ENCODE measurements at places on chromosomes 4 and X.

GRCh38 chr4:150322646-150323045 is 244.4 kb downstream of the DCLK2 start:
- DNase-seq: no peak

GRCh38 chr4:169404960-169405359 is 134.2 kb upstream of the SH3RF1 start:
- no peak for DNase-seq

DNA sequence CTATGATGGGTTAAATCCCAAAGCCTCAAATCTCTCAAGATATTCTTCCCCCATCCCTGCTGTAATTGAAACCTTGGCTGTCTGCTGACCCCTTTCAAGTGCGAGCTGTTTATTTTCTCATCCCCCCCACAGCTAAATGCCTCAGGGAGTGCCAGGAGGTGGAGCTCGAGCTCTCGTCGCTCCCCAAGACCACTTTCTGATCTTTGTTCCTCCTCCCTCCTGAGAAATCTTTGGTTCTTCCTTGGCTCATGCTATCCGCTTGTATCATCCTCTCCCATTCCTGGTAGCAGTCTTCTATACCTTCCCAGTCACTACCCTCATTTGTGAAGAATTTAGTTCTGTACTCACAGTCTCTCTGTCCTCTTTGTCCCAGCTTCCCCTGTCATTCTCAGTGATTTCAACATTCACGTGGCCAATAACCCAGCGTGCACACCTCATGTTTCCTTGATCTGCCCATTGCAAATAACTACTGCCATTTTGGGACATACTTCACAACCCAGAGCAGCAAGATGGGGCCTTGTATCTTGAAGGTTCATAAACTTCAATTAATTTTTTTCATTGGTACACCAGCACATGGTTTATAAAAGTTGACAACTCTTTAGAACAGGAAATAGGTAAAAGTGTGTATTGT is 9.2 kb upstream of the SLC25A43 start:
- no peak for DNase-seq

DNA sequence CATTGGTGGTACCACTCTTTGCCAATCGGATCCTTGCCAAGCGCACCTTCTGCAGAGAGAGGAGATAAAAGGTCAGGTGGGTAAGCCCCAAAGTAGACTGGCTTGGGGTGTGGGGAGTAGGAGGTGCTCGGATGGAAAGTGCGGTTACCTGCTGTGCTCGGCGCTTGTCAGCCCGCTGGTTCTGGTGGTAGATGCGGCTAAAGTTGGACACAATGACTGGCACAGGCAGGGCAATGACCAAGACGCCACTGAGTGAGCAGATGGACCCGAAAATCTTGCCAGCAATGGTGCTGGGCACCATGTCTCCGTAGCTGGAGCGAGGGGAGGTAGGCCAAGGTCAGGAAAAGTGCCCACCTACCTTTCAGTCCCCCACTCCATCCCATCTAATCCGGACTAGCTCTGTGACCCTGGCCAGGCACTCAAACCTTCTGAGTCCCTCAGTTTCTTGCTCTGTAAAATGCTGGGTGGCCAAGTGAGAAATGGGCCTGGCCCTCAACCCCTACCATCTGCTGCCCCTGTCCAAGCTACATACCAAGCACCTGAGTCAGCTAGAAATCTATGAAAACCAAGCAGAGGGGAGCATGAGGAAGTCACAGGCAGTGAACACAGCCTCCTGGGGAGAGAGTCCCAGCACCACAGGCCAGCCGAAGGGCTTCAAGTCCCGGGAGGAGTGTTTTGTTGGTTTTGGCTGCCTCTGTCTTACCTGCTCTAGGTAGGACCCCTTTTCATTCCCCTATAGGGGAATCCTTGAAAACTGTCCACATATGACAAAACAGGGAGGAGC is 4.7 kb downstream of the KCND1 start:
- DNase-seq: no peak

DNA sequence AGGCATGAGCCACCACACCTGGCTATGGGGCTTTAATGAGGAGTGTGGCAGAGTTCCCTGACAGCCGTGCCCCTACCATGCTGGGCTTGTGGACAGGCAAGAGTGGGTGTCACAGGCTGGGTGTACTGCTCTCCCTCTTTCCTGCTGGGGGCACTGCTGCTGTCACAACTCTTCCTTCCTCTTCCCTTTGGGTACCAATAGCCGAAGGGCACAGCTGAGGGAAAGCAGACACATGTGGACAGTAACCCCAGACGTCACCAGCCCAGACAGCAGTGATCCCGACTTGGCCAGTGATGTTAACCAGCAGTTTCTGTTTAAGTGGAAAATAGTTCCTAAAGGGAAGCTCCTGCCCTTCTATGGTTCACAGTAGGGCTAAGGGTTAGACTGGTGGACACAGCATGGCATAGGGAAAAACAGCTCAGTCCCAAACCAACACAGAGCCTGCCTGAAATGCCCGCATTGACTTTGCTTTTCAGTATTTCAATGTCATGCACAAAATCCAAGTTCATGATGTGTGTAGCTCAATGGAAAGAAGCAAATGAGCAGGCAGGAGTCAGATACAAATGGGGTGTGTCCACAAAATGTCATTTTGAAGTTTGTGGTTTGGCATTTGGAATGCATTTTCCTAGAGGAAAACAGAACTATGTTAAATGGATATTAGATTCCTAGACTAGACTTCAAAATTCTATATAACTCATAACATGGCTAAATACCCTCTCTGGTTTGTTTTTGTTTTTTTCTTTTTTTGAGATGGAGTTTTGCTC is 24.9 kb upstream of the DDX3X start:
- no peak for DNase-seq

DNA sequence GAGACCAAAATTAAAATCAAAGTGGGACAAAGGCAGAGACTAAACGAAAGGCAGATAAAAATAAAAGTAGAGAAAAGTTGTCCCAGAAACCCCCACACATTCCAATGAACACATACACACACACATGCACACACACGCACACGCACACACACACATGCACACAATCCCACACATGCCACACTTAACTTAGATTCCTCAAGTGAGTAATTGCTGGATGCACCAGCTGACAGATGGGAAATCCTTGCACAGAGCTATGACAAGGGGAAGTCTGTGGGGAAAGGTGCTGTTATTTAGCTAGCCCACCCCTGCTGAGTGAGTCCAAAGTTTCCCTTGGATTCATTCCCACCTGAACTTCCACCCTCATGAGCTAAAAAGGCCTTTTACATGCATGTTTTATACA is 233.9 kb downstream of the RAB28 start:
- no peak for DNase-seq

- no peak for DNase-seq
These were observed 12.5 kb upstream of the SEL1L3 start for GRCh38 chr4:25875281-25875745.

Measured in DMS 273 treated with DMSO at 0.1 percent for 48 hours (cell line).